Activated T-cell treated with anti-CD3 and anti-CD28 coated beads, Interleukin-2, amount 50 U/mL, for 24 hours (primary cell): ENCODE measurements at places on chromosomes 7 and 10.

- DNase-seq, result no peak
These were observed 13.7 kb downstream of the INPP5A start for GRCh38 chr10:132551093-132551807.

- DNase-seq, result no peak
These were observed 233.9 kb downstream of the WDR37 start for GRCh38 chr10:1290071-1290471.

DNA sequence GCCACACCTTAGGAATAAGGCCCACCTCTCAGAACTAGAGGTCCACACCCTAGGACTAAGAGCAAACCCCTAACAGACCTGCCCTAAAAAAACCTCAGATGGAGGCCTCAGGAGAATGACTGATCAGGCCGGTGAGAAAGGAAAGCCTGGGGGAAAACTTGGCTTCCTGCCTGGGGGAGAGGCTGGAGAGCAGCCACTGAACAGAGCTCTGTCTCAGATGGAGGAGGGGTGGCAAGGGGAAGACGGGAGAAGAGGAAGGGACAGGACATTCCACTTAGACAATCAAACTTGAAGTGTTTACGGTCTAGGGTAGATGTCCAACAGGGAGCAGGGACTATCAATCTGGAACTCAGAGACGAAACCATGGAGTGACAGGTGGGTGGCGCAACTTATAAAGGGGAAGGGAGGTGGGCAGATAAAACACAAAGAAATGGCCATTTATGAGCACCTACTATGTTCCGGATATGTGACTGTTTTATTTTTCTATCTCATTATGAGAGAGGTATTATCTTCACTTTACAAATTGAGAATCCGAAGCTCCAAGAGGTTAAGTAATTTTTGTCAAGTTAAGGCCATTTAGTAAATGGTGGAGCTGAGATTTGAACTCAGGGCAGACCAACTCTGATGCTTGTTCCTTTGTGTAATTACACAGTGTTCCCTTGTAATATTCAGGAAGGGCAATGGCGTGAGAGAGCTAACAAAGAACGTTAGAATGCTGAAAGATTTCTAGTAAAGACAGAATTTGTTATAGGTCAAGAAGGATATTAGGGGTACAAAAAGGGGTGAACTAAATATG, 82.6 kb downstream of the DNMBP start:
- DNase-seq, result no peak

- no peak for DNase-seq
These were observed 262.8 kb upstream of the TCERG1L start for GRCh38 chr10:131574363-131574706.

DNA sequence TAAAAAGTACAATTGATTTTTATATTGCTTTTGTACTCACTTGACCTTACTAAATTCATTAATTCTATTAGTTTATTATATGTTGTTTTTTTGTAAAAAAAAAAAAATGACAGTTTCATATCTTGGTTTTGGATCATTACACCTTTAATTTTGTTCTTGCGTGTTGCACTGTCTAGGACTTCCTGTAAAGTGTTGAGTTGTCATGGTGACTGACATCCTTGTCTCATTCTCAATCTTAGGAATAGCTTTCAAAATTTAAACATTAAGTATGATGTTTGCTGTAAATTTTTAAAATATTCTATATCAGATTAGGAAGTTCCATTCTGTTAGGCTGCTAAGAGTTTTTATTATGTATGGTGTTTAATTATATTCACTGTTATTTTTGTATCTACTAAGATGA, 139.1 kb downstream of the ARHGAP12 start:
- no peak for DNase-seq

GRCh38 chr10:78713659-78714058, 355.1 kb upstream of the ZMIZ1 start:
- DNase-seq, result no peak

DNA sequence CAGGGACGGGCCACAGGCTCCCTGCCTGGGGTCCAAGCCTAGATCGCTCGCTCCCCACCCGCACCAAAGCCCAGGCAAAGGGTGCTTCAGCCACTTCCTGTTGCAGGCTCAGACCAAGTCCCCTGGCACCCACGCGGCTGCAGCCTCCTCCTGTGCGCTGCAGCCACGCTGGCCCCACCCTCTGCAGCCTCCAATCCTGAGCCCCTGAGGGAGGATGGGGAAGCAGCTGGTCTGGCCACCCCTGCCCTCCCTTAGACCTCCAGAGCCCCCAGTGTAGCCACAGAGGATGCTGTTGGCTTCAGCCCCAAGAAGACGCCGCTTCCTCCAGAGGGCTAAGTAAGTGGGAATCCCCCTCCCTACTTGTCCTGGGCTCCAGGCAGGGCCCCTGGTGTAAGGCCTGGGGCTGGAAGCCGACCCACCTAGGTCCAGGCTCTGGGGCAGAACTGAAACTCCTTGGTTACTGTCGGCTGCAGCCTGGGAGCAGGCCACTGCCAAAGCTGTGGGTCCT, 9.4 kb downstream of the LIMK1 start:
- DNase-seq, result peak; percentile 33

DNA sequence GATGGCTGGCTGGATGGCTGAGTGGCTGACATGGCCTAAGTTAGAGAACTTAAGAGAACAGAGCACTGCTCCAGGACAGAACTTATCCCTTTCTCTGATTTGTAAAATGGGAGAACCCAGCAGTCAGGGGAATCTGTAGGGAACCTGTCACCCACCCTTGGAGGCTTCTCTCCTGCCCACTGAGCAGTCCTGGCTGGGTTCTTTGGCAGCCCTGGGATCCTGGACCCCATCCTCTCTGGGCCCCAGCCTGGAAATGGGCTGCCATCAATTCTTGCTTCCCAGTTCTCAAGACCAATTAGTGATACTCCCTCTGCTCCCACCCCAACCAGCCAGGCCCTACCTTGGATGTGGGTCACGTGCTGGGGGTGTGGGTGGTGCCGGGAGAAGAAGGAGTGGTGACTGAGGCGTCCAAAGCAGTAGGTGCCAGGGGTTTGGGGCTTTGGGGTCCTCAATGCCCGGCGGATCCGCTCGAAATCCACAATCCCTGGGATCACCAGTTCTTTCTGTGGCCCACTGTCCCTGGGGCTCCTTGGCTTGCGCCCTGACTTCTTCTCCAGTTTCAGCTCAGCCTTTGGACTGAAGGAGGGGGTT, 3.6 kb downstream of the TBATA start:
- DNase-seq, result no peak
